Renal cortical epithelial cell (primary cell): ENCODE measurements at places on chromosomes 5 and 9. TPM values are rescaled to one million over a fixed set of nuclear protein-coding genes. Genes with fewer than 3 reads are reported as not detected.

Gene SV2C
- not detected in 2 replicates for total RNA-seq

DNA sequence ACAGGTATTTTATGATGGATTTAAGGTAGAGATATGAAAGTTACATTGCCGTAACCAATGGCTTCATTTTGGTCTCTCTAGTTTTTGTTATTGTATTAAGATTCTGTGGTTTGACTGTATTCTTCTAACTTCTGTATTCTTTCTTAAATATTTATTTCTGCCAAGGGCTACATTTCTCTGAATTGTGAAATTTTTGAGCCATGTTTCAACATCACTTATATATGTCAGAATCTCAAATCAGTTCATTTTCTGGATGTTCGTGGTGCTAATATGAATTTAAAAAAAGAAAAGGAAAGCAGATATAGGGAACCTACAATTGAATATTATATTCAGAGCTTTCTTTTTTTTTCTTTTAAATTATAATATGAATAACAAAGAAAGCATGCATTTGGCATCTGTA is 142.7 kb downstream of the ANXA1 start:
- DNase-seq = no peak

Gene NR3C1
- 40.0 and 42.0 TPM in 2 replicates for total RNA-seq

Gene OR1Q1
- not detected in 2 replicates for total RNA-seq

Gene FSTL4
- total RNA-seq = not detected in 2 replicates

DNA sequence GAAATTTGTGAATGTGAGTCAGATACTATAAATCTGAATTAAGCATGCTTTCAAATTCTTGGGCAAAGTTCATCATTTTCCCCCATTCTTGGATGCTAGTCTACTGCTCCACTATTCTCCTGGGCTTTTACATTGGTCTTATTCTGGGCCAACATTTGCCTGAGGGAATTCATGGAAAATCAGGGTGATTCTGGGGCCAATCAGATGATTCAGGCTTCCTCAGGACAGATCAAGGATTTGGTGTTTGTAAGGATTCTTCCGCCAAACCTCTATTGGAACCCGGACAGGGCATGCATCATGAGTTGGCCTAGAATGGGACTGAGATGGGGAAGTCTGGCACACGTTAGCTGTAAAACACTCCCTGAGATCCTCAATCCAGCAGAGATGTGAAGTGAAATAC is 113.8 kb downstream of the MEF2C start:
- DNase-seq = no peak

Gene KLF4
- total RNA-seq = 3.2 and 3.3 TPM in 2 replicates

Gene SLC34A1
- total RNA-seq = 0.05 TPM in 1 of 2 replicates, not detected in the other

Gene ADAMTS16
- 0.52 and 1.3 TPM in 2 replicates for total RNA-seq
